Stimulated activated CD4-positive, alpha-beta T cell treated with anti-CD3 and anti-CD28 coated beads, TNF-alpha, amount 100 ng/mL, for 1 hour (primary cell): ENCODE measurements at places on chromosomes 6 and 20.

DNA sequence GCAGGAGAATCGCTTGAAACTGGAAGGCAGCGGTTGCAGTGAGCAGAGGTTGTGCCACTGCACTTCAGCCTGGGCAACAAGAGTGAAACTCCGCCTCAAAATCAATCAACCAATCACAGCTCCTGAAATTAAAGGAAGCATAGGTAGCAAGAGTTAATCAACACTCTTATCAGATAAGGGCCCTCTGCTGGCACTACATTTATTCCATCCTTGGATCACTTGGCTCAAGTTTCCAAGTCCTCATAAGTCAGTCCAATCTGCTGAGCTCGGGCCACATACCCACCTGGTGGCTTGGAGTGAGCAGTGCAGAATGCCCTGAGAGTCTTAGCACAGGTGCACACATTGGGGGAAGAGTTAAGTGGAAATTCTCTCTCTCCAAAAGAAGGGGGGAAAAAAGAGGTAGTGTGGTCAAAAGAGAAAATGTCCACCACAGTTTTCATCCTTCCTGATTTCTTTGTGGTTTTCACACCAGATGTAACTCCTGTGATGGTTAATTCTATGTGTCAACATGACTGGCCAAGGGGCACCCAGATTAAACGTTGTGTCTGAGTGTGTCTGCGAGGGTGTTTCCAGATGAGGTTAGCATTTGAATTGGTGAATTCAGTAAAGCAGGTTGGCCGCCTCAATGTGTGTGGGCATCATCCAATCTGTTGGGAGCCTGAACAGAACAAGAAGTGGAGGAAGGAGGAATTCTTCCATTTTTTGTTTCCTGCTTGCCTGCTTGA is 14.2 kb upstream of the FAM8A1 start:
- DNase-seq, result no peak

DNA sequence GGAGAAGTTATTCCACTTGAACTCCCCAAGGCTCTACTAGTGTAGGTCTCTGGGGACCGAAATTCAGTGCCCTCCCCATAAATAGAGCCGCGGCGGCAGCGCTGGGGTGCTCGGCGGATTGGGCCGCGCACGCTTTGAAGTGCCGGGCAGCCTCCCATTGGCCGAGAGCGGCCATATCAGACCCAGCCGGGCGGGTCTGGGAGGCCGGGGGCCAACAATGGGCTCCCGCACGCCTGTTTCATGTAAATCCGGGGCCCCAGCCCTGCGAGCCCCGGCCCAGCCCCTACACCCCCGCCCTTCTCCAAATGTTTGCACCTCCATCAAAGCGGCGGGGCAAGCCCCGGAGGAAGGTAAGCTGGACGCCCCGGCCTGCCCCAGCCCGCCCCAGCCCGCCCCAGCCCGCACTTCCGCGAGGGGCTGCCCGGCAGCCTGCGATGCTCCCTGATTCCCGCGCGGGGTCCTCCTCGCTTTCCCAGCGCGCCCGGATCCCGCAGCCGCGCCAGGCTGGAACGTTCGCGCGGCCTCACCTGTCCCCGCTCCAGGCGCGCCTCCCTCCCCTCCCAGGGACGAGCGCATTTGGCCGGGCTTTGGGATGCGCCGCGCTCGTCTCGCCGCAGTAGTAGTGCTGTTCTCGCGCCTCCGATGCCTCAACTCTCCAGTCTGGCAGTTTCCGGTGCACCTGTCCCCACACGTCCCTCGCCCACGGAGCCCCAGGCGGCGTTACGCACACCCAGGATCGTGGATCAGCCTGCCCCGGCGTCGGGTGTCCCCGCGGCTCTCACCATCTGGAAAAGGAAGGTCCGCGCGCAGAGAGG is at the start of gene TBXT:
TSS of gene TBXT (minus strand) at position 51 of the 815 bp plus-strand sequence. CDS start 260 bp downstream, outside the sequence.
- DNase-seq, result no peak

DNA sequence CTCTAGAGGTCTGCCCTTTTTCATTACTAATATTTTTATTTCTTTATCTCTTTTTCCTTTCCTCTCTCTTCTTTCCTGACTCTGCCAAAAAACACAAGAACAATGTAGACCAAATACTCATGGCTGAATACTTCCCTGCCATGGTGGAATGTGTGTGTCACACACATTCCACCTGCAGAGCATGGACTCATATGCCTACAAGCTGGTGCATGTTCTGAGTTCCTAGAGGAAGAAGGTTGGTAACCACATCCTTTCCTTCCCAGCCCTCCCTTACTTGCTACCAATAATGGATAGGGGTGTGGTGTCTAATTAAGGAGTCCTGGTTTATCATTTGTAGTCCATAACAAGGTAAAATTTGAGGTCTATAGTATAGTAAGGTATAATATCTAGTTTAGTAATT is 15.2 kb upstream of the CST9L start:
- DNase-seq, result no peak

- no peak for DNase-seq
Observed at GRCh38 chr6:154591234-154591633, 80.7 kb upstream of the CNKSR3 start.

DNA sequence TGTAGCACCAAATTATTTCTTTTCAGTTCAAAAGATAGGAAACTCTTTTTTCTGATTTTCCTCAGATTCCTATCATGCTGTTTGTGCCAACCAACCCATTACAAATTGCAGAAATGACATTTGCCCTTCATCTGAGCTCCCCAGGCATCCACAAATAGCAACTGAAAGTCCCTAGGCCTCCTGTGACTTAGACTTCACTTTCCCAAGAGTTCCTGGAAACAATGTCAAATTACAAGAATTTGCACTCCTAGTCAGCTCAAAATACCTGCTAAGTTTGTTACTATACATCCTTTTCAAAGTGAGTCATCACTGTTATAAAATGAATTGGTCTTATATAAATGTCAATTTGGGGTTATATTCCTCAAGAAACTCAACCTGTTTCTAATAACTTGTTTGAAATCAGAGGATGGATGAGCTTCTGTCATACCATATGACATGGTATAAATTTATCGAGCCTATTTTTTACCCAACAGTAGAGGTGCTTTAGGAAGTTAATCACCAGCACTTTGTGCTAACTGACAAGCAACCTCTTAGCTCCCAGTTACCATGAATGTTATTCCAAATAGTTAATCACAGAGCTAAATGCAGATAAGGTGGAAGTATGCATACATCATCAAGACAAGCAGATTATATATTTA is 256.5 kb downstream of the HACE1 start:
- no peak for DNase-seq
